CD4-positive, CD25-positive, alpha-beta regulatory T cell (primary cell): ENCODE measurements at places on chromosomes 5 and 9.
A peak's percentile ranks its signal among the peaks of the same experiment; 100 is the strongest.

DNA sequence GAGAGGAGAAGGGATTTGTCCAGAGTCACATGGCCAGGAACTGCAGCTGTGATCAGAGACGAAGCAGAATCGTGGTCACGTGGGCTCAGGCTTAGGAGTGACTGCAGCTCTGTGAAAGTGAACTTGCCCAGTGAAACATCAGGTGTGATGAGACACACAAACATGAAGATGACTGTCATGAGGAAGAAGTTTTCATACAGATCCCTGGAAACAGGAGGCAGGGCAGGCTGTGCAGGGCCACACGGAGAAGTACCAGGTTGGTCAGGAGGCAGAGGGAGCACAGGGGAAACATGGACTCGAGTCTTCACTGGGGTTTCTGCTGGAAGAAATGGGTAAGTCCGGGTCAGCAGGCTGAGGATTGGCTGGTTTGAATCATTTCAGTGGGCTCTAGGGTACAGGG, 64.1 kb downstream of the BARX1 start:
- no peak for DNase-seq

GRCh38 chr5:121315786-121316185, 535.9 kb upstream of the FTMT start:
- DNase-seq: no peak

DNA sequence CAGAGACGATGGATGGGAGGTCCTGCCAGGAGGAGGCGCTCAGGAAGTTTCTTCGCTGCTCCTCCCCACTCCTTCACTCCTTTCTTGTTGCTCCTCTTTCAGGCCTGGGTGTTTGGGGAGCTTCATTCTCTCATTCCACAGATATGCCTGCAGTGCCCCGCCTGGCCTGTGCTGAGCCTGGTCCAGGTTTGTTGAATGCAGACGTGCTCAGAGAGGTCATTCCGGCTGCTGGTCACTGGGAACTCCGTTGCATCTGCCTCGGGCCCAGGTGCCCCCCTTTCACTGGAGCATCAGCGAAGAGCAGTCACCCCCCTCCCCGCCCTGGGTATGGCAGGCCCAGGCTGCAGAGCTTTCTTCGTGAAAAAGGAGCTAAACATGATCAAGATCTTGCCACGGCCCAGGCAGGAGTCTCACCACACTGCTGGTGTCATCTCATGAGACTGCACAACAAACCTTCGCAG, 15.5 kb downstream of the SURF6 start:
- DNase-seq: no peak

- DNase-seq: peak; percentile 18
These were observed 47.6 kb downstream of the ACO1 start for GRCh38 chr9:32431940-32432555.
